ENCODE measurements at places on chromosomes 13 and 19. TPM values are rescaled to one million over a fixed set of nuclear protein-coding genes. Genes with fewer than 3 reads are reported as not detected.

Gene LGALS14
- total RNA-seq = not detected

Gene ZNF723
- not detected for total RNA-seq

DNA sequence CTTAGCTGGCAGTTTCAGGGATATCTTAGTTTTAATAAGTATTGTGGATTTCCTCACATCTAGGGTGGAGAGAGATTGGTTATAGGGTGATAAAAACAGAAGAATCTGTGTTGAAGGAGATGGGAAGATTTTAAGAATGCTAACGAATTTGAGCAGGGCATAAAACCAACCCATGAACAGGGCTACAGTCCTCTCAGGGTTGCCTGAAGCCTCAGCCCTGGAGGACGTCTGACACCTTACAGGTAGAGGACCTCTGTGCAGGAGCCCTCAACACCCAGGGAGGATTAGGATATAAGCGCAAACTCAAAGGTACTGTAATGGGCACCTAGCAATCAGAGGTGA lies 461 bp upstream of the WASF3 start:
- DNase-seq = no peak

Gene PEAK3
- under 0.01 TPM for total RNA-seq

DNA sequence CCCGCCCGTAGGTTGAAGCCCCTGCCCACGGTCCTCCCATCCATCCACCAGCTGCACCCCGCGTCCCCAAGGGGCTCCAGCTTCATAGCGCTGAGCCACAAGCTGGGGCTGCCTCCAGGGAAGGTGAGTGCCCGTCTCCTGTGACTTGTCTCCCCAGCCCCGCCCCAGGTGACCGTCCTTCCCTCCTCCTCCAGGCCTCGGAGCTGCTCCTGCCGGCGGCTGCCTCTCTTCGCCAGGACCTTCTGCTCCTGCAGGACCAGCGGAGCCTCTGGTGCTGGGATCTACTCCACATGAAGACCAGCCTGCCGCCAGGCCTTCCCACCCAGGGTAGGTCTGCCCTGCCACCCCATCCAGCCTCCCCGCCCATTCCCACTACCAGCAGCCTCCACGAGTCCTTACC lies 7.5 kb downstream of the HAUS5 start:
- peak; percentile 3 for DNase-seq

GRCh38 chr13:113746671-113747070 lies 12.4 kb upstream of the TMEM255B start:
- no peak for DNase-seq

GRCh38 chr13:39888865-39889810 lies 233.7 kb downstream of the COG6 start:
- peak; percentile 62 for DNase-seq

Gene AMH
- under 0.01 TPM for total RNA-seq

DNA sequence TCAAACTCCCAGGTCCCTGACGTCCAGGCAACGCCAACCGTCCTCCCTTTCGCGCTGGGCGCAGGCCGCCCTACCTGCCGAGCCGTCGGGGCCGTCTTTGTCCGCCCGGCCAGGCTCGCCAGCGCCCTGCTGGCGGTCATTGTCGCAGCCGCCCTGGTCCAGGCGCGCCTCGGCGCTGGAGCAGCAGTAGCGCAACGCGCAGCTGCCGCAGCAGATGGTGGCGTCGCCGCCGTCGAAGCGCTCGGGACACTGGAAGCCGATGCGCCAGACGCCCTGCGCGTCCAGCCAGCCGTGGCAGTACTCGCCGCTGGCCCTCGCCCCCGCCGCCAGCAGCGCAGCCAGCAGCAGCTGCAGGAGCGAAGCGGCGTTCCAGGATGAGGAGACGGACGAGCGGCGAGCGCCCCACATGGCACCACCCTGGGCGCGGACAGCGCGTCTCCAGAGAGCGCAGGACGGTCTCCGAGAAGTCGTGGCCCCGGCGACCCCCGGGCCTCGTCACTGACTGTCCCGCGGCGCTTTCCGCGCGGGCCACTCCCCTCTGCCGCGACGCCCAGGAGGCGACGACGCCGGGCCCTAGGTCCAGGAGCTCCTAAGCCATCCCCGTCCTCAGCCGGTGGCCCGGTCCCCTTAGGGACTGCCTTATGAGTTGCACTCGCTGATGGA lies 1.1 kb downstream of the SHISA2 start:
- peak; percentile 83 for DNase-seq

Gene MYH14
- under 0.01 TPM for total RNA-seq

GRCh38 chr13:98157609-98158008 lies 14.7 kb downstream of the FARP1 start:
- DNase-seq = no peak

Gene TIMM44
- 52.5 TPM for total RNA-seq

Gene C19orf85
- total RNA-seq = not detected

DNA sequence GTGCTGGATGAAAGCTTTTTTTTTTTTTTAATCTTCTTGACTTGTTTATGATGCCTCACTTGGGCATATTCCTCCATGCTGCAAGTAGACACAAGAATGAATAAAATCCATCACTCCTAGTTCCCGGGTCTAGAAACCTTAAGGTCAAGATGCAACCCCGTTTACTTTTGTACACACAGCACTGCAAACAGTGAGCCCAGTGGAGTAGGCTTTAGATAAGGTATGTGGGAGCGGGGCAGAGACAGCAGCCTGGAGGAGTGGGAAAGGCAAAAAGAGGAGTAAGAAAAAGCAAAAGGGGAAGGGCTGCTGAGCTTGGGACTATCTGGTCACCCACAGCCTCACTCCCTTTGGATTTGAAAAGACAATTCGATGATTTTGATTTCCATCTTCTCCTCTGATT lies 429.8 kb upstream of the ARGLU1 start:
- no peak for DNase-seq

DNA sequence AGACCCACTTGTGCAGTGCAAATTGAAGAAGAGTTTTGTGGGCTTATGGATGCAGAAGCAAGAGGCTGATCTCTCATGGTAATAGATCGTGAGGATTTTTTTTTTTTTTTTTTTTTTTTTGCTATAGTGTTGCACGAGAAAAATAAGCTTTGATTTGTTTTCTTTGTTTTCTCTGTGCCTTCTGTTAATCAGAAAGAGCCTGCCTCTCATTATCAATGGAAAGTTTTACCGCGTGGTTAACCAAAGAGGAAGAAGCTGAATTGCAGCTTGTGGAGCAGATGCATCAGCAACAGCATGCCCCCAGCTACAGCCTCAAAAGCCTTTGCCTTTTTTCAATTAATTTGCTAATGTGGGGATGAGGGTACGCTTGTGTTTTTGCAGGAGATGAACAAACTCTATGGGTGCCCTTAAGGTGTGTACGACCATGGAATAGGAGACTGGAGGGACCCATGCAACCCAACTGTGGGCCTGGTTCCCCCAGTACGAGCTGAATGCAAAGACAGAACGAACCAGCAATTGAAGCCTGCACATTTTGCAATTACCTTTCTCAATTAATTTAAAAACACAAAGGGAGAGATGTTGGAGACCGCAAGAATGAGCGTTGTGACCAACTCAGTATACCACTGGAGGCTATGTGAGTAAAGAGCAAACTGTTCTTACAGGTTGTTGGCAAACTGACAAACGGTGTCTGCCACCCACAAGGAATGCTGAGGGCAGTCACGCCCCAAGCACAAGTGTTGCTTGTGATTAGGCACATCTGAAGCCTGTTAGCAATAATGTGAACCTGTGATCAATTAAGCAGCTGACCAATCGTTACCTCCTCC lies 58.6 kb upstream of the SPRY2 start:
- DNase-seq = no peak
